IMR-90 (cell line): ENCODE measurements at places on chromosomes 7 and 10.

GRCh38 chr10:92839191-92840085 is 8.9 kb upstream of the EXOC6 start:
- DNase-seq = peak; percentile 91

DNA sequence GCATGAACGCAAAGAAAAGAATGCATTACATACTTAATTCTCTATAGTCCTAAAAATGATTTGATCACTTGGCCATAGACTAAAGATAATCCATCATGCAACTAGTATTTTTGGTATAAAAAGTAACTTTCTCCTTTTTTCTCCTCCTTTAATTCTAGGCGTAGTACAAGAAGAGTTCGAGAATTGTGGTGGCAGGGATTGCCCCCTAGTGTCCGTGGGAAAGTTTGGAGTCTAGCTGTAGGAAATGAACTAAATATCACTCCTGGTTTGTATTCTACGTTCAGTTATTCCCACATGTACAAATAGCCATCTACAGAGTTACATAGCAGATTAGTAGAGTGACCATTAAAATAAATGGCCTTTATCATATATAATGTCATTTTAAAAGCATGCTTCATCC is 45.5 kb upstream of the HELLS start:
- DNase-seq = no peak

DNA sequence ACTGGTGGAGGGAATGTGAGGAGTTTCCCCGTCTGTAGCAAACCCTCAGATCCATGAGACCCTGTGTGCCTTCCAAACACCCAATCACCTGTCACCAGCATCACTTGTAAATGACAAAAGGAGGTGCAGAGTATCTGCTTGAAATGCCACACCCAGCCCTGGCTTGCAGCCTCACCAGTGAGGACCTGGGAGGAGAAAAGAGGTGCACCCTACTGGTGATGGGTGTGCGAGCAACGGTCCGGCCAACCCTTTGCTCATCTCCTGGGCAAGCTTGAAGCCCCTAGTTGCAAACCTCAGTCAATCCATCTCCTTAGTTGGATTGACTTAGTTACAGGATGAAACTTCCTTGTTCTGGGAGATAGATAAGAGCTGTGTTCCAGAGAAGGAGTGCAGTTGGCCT is 62.4 kb upstream of the WAPL start:
- no peak for DNase-seq

- DNase-seq = peak; percentile 97
Measured at GRCh38 chr10:17214971-17215781, 12.9 kb upstream of the VIM start.

DNA sequence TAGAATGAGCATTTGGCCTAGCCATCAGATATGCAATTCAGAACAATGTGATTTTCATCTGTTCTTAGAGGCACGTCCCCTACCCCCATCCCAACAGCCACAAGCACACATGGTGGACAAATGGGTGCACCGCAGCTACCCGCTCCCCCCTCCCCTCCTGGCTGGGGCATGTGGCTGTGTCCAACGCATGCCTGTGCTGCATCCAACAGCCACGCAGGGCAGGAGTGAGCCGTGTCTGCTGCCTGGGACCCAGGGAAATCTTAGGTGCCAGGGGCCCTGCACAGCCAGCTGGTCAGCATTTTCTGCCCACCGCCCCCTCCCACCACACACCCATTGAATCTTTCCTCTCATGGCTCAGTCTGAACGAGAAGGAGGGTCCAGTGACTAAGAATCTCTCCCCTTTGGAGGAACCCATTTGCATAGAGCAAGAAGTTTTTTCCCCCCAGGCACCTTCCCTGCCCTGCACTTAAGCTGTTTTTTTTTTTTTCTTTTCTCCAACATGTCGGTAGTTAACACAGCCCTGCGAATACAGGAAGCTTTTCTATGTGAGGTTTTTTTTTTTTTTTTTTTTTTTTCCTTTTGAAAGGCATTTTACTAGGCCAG is 138.9 kb downstream of the WDR11 start:
- DNase-seq = no peak

DNA sequence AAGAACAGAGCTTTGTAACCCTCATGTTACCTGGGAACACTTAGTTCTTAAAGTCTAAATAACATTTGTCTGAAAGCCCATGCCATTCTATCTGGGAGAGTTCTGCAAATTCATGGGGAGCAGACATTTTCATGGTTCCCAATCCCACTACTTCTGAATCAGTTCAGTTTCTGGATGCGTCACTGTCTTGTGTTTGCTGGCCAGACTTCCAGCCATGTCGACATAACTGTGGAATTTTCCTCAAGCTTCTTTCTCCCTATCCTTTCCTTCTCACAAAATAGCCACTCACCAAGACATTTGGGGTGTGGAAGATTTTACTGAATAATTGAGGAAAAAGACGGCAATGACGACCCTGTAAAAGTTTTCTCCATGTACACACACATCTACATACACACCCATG is 272.5 kb downstream of the NEBL start:
- DNase-seq = no peak

GRCh38 chr7:29102558-29103151 is 43.7 kb downstream of the CPVL start:
- DNase-seq = peak; percentile 47

- DNase-seq = peak; percentile 36
Measured at GRCh38 chr10:125128397-125129075, 31.8 kb downstream of the CTBP2 start.

- peak; percentile 64 for DNase-seq
Measured at GRCh38 chr10:29328983-29329382, 40.1 kb downstream of the LYZL1 start.

- DNase-seq = peak; percentile 90
Measured at GRCh38 chr7:19413443-19413965, 268.3 kb upstream of the FERD3L start.

GRCh38 chr7:20343205-20343604 is 12.5 kb downstream of the ITGB8 start:
- DNase-seq = no peak
